ENCODE measurements at places on chromosomes 3 and 15.

GRCh38 chr3:49173116-49173791 lies 1.9 kb downstream of the KLHDC8B start:
- DNase-seq = no peak

DNA sequence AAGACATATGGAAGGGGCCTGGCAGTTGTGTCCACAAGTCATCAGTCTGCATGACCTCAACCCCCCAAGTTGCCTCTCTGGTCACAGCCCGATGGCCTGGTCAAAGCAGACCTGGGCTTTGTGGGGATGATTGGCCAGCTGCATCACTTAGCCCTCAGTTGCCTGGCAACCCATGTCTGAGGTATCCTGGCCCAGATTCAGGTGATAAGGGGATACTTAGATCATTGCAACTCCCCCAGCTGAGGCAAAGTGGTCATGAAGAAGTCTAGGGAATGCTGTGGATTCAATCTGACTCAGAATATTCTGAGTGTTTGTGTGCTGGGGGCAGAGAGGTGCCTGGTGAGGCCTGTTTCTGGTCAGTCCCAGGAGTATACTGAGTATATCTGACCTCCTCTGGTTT lies 5.0 kb downstream of the GPR156 start:
- DNase-seq = no peak

DNA sequence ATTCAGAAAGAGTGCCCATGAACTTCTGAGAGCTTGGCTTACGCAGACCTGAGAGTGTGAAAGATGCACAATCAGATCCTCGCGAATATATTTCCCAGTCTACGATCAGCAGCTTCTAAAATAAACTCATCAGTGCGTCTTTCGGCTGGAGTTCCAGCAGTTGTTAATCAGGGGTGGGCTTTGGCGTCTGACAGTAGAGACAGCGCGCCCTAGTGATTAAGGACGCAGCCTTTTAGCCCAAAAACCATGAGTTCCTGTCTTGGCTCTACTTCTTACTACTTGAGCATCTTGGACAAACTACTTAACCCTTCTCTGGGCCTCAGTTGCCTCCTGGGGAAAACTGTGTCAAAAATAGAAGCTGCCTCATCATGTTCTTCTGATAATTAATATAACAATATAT lies 15.8 kb upstream of the ARRDC4 start:
- DNase-seq = no peak

DNA sequence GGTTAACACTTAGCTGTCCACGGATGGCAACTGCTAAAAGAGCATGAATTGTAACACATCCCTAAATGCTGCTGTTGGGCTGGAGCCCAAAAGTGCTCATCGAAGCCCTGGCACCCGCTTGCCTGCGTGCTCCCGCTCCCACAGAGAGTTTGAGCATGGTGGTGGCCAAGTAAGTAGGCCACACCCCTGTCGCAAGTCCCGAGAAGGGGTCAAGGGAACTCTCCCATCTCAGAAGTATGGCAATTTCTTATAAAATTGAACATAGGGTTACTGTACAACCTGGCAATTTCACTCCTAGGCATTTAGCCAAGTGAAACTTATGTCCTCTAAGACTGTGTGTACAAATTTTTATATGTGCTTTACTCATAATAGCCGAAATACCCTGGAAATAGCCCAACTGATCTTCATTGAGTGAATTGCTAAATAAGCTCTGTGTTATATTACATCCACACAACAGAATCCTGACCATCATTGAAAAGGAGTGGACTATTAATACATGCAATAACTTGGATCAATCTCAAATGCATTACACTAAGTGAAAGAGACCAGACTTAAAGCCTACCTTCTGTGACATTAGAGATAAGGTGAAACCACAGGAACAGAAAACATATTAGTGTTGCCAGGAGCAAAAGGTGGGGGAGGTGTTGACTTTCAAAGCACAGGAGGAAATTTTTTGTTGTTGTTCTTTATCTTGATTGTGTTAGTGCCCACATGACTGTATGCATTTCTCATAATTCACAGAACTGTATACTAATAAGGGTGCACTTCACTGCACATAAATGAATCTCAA lies 1.5 kb upstream of the GCSAM start:
- DNase-seq = no peak

- no peak for DNase-seq
Measured at GRCh38 chr3:20123131-20123652, 62.8 kb downstream of the SGO1 start.

- no peak for DNase-seq
Measured at GRCh38 chr15:83973816-83974215, 261.8 kb upstream of the GOLGA6L4 start.

DNA sequence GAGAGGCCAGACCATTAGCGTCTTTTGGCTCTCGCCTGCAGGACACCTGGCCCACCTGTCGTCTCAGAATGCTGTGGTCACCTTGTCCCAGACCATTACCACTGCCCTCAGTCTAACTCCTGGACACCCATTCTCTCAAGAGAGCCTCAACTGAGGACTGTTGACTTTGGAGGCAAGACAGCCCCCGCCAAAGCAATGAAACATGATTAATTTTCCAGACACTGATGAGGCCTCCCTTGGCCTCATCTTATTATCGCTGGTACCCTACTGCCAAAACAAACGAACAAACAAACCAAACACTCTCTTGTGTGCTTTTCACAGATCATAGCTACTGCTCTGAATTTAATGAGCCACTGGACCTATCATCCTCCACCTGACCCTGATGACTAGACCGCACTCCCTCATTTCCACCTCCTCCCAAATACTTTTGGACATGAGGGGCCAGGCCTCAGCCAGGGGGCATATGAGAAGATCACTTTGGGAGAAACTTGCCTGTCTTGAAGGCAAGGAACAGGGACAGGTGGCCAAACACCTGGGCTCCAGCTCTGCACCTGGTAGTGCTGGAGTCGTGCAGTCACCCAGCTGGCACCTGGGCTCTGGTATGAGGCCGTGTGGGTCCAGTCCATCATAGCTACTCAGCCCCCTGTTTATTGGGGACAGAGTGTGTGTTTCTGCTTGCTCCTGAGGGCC lies 27.6 kb downstream of the ALS2CL start:
- no peak for DNase-seq

DNA sequence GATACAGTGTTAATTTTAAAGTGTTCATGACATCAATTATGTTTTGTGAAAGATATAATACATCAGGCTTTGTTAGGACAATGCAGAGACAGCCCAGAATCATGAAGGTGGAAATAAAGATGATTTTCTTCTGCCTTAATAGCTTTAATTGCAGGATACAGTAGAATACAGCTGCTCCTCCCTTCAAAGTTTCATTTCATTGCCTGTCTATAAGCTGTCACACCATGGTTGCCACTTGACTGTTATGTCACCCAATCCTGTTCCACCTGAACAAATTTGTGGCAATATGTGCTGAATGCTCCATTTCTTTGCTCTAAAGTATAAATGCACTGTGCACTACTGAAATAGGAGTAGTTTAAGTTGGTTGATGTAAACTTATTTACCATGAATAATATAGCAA lies 537.8 kb upstream of the ROBO2 start:
- DNase-seq = no peak

DNA sequence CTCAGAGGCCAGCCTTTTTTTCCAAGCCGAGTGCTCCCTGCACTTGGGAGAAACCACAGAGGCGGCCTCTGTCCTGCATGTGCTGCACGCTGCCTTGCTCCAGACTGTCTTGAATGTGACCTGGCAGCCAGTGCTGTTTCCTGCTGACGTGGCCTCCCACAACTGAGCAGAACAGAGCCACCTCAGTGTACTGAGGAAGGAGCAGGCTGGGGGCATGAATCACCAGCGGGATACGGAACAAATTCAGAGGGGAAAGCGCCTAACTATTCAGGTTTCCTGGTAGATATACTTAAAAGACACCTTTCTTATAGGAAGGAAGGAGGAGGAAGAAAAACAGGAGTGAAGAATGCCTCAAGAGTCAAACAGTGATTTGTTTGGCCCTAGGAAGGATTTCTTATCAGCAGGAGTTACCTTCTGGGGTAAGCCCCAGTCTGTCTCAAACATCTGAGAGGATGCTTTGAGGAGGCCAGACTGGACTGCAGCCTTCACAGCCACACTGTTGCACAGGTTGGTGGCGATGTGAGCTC lies 114.0 kb downstream of the FNDC3B start:
- DNase-seq = peak; percentile 83

DNA sequence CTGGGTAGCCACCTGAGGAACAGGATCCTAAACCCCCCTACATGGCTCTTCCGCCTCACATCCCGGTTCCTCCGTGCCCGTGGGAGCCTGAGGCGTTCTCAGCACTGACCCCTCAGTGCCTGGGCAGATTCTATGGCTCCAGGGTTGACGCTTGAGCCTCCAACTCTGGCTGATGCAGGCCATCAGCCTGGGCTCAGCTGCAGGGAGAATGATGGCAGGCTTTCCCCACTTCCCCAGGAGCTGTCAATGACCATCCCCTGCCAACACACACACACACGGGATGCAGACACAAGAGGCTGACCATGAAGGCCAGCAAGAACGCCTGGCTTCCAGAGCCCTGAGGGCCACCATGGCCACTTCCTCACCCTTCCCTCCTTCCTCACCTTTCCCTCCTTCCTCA lies 15.8 kb upstream of the IGDCC3 start:
- no peak for DNase-seq

GRCh38 chr3:170909129-170909903 lies 879 bp upstream of the EIF5A2 start:
- DNase-seq = peak; percentile 8

GRCh38 chr3:23262766-23263165 lies 59.6 kb downstream of the UBE2E2 start:
- DNase-seq = no peak

DNA sequence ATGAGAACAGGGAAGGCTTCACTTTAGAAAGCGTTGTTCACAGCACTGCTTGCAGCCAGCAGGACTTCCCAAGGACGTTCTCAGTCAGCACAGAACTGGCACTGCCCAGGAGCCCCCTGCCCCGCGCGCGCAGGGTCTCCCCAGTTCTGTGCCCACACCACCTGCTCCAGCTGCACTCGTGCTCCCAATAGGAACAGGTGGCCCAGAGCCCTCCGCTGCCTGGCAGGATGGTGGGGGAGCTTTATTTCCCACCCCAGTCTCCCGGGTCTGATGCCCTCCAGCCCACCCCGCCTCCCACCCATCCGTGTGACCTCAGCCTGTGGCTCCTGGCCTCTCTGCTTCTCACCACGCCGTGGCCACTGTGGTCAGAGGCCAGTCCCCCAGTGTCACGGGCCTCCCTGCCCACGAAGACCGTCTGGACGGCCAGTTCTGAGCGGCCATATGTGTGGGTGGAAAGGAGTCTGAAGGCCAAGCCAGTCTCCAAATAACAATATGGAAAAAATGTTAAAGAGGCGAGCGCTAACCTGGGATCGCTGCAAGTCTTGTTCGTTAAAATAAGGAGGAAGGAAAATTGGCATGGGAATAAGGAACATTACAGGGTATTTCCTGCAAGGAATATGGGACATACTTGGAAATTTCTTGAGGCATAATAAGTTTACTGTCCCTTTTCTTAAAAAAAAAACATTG lies 54.6 kb upstream of the PCSK6 start:
- DNase-seq = no peak

DNA sequence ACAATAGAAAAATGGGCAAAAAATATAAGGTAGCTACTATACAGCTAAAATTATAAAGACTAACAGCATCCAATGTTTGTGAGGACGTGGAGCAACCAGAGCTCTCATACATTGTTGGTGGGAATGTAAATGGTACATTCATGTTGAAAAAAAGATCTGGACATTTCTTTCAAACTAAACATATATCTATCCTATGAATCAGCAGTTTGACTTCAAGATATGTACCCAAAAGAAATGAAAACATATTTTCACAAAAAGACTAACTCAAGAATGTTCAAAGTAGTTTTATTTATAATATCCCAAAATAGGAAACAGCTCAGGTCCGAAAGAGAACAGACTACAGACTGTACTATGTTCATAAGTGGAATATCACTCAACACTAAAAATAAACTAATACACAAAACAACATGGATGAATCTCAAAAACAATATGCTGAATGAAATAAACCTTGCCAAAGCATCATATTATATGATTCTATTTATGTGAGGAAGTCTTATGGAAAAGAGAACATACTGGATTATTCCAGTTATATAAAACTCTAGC lies 8.8 kb upstream of the TTBK2 start:
- no peak for DNase-seq

GRCh38 chr3:58668247-58668646 lies 1.7 kb upstream of the FAM3D start:
- peak; percentile 81 for DNase-seq

- no peak for DNase-seq
Measured at GRCh38 chr3:127266186-127266585, 21.7 kb downstream of the PRR20G start.

GRCh38 chr3:113006359-113007056 lies 15.7 kb downstream of the GTPBP8 start:
- DNase-seq = no peak

- no peak for DNase-seq
Measured at GRCh38 chr3:169542331-169542751, 121.2 kb downstream of the MECOM start.
